ENCODE measurements at places on chromosomes 7 and 10. TPM values are rescaled to one million over a fixed set of nuclear protein-coding genes. Genes with fewer than 3 reads are reported as not detected.

Gene UNCX
- total RNA-seq = not detected

Gene IL6
- 0.59 TPM for total RNA-seq

Gene OR13A1
- not detected for total RNA-seq

Gene PIP
- 0.16 TPM for total RNA-seq

Gene PPP1R3C
- 21.7 TPM for total RNA-seq

Gene ASIC3
- 9.9 TPM for total RNA-seq

Gene SRRM3
- total RNA-seq = 13.5 TPM

Gene RELN
- total RNA-seq = 0.05 TPM

Gene PRF1
- total RNA-seq = not detected

Gene CEP55
- total RNA-seq = 60.9 TPM

Gene UTF1
- not detected for total RNA-seq

Gene GPNMB
- total RNA-seq = 3.1 TPM

Gene OLAH
- total RNA-seq = 0.92 TPM

Gene ERVW-1
- not detected for total RNA-seq

Gene ADAP1
- 4.1 TPM for total RNA-seq

Gene CALML3
- total RNA-seq = not detected

Gene NUTM2A
- total RNA-seq = 0.04 TPM

Gene RPEL1
- total RNA-seq = 0.07 TPM

Gene UBE2D1
- 17.0 TPM for total RNA-seq

Gene WEE2
- not detected for total RNA-seq

Gene DPY19L1
- 38.8 TPM for total RNA-seq

Gene CAV1
- total RNA-seq = 658 TPM

Gene VPS41
- total RNA-seq = 24.9 TPM

Gene PDE6C
- total RNA-seq = not detected

Gene CYP3A4
- 0.10 TPM for total RNA-seq

Gene XRCC2
- total RNA-seq = 4.8 TPM

Gene DEPP1
- 3.4 TPM for total RNA-seq

Gene MINDY3
- total RNA-seq = 14.0 TPM
